ENCODE measurements at places on chromosomes 2 and 18.

- DNase-seq: no peak
These were observed 64.4 kb downstream of the KCNG3 start for GRCh38 chr2:42429352-42429751.

DNA sequence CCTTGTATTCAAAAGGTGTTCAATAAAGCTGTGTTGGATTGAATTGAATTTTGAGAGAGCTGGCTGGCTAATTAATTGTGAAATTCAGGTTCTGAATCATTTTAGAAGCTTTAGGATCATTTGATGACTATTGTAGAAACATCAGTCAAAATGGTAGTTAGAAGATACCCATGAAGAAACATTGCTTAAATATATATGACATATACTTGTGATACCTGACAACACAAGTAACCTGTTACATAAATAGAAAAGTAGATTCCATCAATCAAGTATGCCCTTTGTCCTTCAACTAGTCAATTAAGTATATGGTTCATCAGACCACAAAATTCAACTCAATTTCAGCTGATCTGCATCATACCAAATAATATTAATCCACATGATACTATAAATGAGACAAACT is 185.6 kb downstream of the PID1 start:
- no peak for DNase-seq

- no peak for DNase-seq
These were observed 69.2 kb downstream of the B3GNT2 start for GRCh38 chr2:62265106-62265505.

DNA sequence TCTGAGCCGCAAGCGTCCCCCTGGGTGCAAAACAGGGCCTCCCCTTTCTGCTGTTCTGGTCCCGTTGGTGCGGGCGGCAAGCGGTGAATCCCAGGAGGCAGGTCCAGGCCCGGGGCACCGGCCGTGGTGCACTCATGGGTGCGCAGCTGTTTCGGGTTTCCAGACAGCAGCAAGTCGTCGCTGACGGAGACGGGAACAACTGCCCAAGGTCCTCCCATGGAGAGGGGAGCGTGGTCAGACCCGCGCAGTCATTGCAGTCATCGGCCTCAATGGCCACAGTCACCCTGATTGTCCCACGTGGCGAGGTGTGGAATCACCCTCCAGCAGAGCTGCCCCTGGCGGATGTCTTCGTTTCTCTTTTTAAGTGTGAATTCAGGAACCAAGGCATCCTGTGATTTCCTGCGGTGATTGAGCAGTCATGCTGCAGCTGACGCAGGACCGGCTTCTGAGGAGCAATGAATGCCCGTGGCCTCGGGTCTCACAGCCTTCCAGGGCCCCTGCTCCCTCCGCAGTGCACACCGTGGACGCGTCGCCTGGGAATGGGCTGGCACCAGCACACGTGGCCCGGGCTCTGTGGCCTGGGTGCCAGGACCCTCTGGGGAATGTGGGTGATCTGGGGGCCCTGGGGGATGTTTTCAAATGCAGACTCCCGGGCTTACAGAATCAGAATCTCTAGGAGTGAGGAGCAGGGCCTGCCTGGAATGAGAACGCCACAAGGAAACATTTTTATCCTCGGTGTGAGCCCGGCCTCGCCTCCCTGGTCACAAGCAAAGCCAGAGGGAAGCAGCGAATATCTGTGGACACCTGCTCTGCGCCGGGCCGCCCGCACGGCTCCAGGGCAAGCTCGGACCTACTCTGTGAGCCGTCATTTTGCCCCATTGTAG is 244.2 kb upstream of the SALL3 start:
- DNase-seq: no peak

GRCh38 chr2:239307221-239307569 is 93.6 kb downstream of the HDAC4 start:
- no peak for DNase-seq

DNA sequence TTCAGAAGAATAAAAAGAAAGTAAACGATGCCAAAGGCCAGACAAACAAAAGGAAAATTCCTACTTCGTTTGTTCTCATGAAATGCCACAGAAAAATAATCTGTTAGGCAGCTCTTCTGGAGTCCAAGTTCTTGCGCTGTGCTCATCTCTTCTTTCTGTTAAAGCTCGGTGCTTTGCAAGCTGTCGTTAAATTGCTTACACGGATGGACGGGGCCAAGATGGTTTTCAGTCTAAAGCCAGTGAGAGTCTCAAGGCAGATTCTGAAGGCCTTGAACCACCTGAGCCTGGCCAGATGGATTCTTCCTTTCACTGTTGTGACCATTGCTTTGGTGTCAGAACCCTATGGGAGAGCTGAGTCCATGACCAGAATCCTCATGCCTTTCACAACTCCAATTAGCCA is 97.6 kb upstream of the RMDN2 start:
- DNase-seq: no peak

DNA sequence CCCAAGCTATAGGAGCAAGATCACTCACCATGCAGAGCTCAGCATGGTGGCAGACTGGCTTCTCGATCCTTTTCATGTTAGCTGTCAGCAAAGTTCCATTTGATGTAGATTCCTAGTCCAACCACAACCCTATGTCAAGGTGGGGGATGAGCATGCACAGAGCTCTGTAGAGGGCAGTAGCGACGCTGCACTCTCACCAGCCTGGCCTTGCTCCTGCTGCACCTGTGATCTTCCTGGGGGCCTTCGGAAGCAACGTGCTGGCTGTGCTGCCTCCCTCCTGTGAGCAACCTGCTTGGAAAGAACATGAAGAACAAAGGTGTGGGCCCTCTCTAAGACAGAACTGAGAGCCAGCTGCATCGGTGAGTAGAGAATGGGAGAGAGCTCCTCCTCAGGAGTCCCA is 479.4 kb upstream of the MYT1L start:
- no peak for DNase-seq

GRCh38 chr2:127064642-127065250 is 42.2 kb downstream of the BIN1 start:
- DNase-seq: peak; percentile 20

GRCh38 chr18:60111525-60111924 is 211.7 kb downstream of the PMAIP1 start:
- DNase-seq: no peak

DNA sequence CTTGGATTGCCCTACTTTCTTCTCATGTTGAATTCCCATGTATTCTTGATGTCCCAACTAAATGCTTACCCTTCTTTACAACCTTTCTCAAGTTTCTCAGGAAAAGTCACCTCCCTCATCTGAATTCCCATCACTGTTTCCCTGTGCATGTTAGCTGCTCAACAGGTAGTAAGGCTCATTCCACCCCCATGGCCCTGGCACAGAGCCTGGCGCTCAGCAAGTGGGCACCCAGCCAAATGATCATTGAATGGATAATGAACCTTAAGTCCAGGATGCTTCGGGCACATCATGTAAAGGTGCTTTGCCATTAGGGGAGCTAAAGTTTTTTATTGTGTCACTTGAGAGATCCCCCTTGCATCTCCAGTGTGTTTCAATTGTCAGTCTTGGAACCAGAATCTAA is 124.0 kb downstream of the PKP4 start:
- DNase-seq: no peak
